SK-MEL-5 (cell line): ENCODE measurements at places on chromosomes 4 and X. TPM values are rescaled to one million over a fixed set of nuclear protein-coding genes. Genes with fewer than 3 reads are reported as not detected.

Gene TENM3
- total RNA-seq = 38.1 and 47.7 TPM in 2 replicates

DNA sequence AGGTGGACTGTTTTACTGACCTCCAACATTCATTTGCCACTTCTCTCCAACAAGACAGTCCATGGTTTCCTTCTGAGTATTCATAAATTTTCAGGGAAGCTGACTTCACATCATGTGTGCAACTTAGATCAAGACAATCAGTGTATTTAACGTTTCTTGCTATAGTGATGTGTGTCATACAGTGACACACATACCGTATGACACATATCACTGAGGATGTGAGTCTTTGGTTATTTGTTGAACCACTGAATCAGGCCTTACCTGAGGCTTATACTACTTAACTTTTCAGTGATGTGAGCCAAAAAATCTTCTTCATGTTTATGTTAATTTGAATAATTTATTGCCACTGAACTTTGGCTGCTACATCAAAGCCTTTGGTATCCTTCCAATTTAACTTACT, 166.8 kb downstream of the BMPR1B start:
- DNase-seq = no peak

DNA sequence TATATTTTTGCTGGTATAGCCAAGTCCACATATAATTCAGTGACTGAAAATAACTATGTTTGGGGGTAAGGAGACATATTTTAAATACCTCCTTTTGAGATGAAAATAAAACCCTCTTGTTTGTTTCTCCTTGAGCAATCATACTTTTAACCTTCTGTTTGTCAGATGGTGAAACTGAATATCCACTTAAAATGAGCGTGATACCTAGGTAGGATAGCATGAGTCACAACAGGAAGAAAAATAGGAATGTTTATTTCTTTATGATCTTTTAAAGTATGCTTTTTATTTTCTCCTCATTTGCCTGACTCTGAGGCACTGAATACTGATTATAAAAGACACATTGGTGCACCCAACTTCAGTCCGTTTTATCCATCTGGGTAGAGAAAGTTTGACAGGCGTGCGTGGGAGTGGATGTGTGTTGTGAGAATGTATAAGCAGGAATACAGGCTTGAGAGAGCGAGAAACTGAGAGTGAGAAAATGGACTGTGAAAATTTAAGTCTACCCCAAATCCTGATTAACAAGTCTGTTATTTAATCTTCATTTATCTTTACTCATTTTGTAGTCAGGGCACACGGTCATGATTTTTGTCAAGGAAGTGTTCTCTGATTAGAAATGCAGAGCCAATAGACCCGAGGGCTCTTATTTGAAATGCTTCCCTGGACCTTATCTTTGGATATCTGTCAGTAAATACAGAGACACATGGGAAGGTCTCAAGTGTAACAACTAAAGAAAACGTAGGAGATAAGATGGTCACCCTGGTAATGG, 62.1 kb upstream of the ANTXR2 start:
- no peak for DNase-seq

GRCh38 chr4:24630937-24631336, 46.6 kb upstream of the DHX15 start:
- DNase-seq = no peak

- DNase-seq = no peak
These were observed 1008.8 kb downstream of the ADGRL3 start for GRCh38 chr4:62208921-62209320.

DNA sequence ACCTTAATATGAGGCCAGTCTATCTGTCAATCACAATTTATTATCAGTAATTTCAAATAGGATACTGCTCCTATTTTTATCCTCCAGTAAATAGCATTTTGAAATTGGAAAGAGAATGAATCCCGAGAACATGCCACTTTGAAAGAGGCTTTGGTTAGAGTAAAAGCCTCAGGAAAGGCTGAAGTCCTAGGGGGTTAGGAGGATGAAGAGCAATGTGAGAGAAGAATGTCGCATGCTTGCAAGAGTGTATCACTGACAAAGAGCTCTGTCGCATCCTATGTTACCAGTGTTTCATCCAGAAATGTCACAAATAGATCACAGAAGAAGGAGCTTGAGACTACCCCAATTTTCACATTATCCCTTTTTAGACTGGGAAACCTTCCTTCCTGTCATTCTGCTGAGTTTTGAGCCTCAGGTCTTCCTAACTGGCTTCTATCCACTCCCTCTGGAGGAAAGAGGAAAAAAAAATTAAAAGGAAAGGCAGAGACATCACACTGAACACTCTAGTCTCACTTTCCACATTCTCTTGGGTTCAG, 39.8 kb downstream of the GPM6A start:
- no peak for DNase-seq

GRCh38 chr4:57113870-57114269, 3.7 kb upstream of the IGFBP7 start:
- no peak for DNase-seq

DNA sequence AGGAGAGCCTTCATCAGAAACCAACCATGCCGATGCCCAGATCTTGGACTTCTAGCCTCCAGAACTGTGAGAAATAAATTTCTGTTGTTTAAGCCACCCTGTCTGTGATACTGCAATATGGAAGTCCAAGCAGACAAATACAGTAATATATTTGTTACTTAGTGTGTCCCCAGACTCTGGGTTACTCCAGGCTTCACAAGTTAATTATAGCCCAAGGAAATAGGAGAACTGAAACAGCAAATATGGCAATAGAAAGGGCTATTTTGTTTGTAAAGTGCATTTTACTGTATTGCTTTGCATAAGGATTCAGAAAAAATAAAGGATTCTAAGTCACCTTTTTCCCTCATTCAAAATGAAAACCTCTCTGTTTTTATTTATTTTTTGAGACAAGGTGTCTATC, 15.7 kb downstream of the TIGD4 start:
- DNase-seq = no peak

Gene DCHS2
- 0.03 TPM in 1 of 2 replicates, not detected in the other for total RNA-seq

DNA sequence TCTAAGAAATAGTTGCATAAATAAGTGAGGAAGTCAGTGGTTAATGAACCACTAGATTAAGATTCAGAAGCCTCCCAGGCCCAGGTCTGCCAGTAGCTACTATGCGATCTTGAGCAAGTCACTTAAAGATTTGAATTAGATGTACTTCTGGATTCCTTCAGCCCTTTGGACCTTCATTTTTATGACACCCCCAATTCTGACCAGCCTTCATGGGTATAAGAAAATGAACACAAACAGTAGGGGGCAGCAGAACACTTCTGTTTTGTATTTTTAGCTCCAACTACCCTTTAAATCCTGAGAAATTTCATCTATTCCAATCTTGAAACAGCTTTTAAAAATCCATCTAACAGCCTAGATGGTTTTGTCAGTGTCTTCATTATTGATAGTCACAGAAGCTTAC, 19.0 kb downstream of the TMEM47 start:
- peak; percentile 51 for DNase-seq

- peak; percentile 11 for DNase-seq
These were observed 572.4 kb upstream of the GALNT7 start for GRCh38 chr4:172596206-172596605.

GRCh38 chr4:40998675-40999358, 215.5 kb downstream of the APBB2 start:
- DNase-seq = no peak
